ENCODE measurements at places on chromosomes 5 and 9. TPM values are rescaled to one million over a fixed set of nuclear protein-coding genes. Genes with fewer than 3 reads are reported as not detected.

DNA sequence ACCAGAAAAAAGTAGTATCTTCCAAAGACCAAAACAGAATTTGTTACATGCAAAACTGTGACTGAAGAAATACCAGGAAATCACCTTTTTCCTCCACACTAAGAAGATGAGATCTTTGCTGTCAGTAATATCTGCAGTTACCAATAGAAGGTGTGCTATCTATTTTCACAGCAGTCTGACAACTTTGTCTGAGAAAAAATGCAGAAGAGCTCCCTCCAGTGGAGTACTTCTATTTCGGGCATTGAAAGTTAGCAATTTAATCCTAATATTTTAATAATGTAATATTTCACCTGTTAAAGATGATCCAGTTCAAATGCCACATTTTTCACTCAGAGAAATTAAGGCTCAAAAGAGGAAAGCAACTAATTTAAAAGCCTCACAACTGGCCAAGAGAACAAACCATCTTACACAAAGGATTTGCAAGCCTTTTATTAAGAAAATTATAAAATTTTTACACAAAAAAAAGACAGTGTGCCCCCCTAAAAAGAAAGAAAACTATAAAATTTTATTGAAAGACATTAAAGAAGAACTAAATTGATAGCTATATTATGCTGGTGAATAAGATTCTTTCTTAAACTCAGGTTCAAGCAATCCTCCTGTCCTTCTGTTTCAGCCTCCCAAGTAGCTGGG is 50.6 kb downstream of the DEPDC1B start:
- no peak for DNase-seq

DNA sequence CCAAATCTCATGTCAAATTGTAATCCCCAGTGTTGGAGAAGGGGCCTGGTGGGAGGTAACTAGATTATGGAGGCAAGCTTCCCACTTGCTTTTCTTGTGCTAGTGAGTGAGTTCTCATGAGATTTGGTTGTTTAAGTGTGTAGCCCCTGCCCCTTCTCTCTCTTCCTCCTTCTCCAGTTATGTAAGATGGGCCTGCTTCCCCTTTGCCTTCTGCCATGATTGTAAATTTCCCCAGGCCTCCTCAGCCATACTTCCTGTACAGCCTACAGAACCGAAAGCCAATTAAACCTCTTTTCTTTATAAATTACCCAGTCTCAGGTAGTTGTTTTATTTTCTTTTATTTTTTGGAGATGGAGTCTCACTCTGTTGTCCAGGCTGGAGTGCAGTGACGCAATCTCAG is 18.2 kb upstream of the TXNDC8 start:
- no peak for DNase-seq

GRCh38 chr9:128136816-128137793 is 9.6 kb upstream of the PTGES2 start:
- peak; percentile 4 for DNase-seq

DNA sequence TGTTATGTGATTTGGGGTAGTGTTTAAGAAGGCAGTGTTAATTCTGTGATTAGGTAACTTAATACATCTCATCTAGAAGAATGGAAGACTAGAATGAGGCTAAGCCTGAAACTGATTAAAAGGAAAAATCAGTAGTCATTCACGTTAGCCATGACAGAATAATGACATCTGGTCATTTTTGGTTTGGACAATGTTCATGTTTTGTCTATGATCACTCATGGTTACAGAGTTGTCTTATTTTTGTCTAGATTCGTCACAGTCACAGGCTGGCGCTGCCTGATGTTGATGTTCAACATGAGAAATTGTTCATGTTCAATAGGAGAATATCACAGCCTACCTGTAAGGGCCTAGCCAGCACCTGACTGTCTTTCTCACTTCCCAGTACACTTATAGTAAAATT is 9.5 kb upstream of the DOCK2 start:
- DNase-seq, result no peak

DNA sequence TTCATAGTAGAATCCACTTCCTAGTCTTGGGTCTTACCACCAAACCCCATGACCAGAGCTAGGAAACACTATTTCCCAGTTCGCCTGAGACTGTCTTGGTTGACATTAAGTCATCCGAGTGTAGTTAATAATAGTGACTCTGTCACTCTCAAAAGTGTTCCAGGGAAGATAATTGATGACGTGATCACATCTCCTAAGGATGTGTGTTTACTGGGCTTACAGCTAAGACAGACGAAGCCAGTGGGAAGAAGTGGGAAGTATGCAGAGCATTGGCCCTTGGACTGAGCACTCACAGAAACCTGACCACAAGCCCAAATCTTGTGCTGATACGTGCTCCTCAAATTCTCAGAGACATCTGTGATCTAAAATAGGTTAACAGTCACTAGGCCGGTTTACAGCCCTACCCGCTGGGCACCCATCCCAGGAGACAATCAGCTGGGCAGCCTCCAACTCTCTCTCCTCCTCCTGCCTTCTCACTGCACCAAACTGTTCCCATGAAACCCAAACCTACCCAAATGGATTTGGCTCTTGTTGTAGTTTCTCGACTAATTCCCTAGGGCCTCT is 316.6 kb downstream of the TLE1 start:
- peak; percentile 22 for DNase-seq

- DNase-seq, result peak; percentile 76
These were observed 91.7 kb upstream of the SHB start for GRCh38 chr9:38160613-38161215.

GRCh38 chr9:129328355-129329042 is 150.4 kb upstream of the IER5L start:
- DNase-seq, result peak; percentile 61

GRCh38 chr9:115883467-115884329 is 269.9 kb upstream of the PAPPA start:
- DNase-seq, result no peak

DNA sequence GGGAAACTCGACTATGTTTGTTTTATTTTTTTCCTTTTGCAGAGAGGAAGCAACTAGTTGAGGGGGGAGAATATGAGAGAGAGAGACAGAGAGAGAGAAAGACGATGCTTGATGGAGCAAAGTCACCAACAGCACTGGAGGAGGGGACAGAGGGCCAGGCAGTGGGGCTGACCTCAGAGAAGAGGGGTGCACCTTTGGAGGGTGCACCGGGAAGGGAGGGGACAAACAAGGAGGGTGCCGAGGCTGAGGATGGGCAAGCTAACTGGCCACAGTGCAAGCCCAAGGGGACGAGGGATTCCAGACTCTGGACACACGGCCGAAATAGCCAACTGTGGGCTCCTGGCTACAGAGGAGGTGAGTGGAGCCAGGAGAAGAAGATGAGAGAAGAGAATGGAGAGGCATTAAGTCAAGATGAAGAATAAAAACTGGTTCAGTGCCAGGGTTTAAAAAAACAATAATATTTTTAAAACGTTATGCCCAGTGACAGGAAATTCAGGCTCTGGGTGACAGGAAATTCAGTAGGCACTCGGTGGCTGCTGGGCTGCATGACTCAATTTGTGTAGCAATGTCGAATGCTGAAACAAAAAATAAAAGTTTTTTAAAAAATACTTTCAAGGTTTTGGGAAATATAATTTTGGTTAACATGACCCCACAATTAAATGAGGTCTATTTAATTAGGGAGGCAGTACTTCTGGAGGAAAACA is 13.3 kb upstream of the GLRX start:
- no peak for DNase-seq

The SLC31A2 gene
- polyA plus RNA-seq, result 11.4 TPM

The FBP1 gene
- 1.9 TPM for polyA plus RNA-seq

Data from right cardiac atrium (tissue), 5 donors.